ENCODE measurements at places on chromosomes 4 and X.

GRCh38 chr4:61437923-61438322, 237.8 kb downstream of the ADGRL3 start:
- no peak for DNase-seq

- peak; percentile 21 for DNase-seq
Observed at GRCh38 chr4:2537011-2537830, 774 bp downstream of the FAM193A start.

DNA sequence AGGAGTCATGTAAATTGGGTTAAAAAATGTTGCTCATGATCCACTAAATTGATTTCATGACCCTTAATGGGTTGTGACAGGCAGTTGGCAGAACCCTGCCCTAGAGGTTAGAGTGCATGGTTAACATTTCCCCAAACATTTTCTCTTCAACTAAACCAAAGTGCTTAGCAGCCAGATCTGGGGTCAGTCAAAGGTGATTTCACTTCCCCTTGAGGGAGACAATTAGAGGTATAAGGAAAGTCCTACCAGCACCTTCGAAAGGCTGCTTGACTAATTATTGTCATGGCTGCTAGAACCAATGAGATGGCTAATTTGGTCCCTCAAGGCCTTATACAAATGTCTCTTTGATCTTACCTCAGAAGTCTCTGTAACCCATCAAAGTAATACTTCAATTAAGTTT, 30.9 kb upstream of the INTS6L start:
- no peak for DNase-seq

DNA sequence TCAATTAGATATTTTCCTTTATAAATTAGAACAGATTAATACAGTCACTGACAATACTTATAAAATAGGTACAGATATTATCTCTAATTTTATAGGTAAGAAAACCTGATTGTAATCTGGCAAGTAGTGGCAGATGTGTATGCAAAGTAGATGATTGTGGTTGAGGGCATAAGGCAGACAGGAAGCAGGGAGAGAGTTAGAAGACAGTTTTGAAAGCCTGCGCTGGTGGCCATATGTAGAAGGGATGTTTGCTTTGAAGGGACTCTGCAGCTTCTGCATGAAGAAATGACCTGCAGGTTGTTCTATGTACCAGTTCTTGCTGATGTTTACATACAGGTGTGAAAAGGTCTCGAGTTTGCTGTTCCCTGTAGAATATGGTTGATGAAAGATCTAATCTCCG, 416.3 kb upstream of the SLIT2 start:
- no peak for DNase-seq

GRCh38 chr4:80153874-80154544, 43.3 kb upstream of the PRDM8 start:
- no peak for DNase-seq

DNA sequence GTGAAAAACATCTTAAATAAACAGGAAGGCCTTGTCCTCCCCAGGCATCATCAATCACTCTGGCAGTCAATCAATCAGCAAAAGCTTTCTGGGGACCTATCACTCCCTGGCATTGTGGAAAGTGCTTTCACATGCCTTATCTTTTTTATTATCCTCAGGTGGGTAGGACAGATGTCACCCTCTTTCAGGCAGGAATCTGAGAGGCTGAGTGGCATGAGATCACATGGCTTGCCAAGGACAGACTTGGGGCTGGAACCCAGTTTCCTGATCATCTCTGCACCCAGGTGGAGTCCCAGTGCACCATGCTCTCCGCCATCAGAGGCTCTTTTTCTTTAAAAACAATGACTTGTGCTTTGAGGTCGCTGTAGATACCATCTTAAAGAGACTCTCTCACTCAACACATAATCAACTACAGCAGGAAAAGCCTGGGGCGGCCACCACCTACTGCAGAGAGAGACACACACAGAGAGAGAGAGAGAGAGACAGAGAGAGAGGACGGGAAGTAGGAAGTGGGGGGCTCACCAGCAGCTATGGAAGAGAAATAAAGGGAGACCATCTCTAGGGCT, 282.7 kb downstream of the PTTG2 start:
- DNase-seq, result no peak

GRCh38 chrX:153357877-153358276, 23.9 kb downstream of the ZNF275 start:
- no peak for DNase-seq

All from urothelium cell line (cell line).